ENCODE measurements at places on chromosomes 3 and 15. TPM values are rescaled to one million over a fixed set of nuclear protein-coding genes. Genes with fewer than 3 reads are reported as not detected.

GRK7 gene
- total RNA-seq = not detected

MUC13 gene
- not detected for total RNA-seq

CCDC9B gene
- 32.7 TPM for total RNA-seq

RPUSD2 gene
- total RNA-seq = 10.6 TPM

TMEM40 gene
- not detected for total RNA-seq

CFAP92 gene
- 0.07 TPM for total RNA-seq

STRIT1 gene
- total RNA-seq = not detected

ARL14 gene
- total RNA-seq = 0.22 TPM

FRG2C gene
- total RNA-seq = not detected

ANKRD63 gene
- total RNA-seq = 0.22 TPM

ATP11B gene
- total RNA-seq = 78.9 TPM

CNTN3 gene
- total RNA-seq = 2.3 TPM

ROBO2 gene
- not detected for total RNA-seq

IL17RD gene
- 2.5 TPM for total RNA-seq

TMEM108 gene
- total RNA-seq = 0.29 TPM

SLC15A2 gene
- total RNA-seq = 0.36 TPM

PLEKHO2 gene
- 17.3 TPM for total RNA-seq

CPB1 gene
- not detected for total RNA-seq

SPTBN5 gene
- 8.5 TPM for total RNA-seq

PGBD4 gene
- total RNA-seq = 1.7 TPM

MUSTN1 gene
- total RNA-seq = not detected

RRP9 gene
- 21.1 TPM for total RNA-seq

SNRPN gene
- total RNA-seq = 91.8 TPM

GRIP2 gene
- not detected for total RNA-seq
